ENCODE measurements at places on chromosomes 11 and 22.

- DNase-seq: no peak
Observed at GRCh38 chr11:94757037-94757735, 11.0 kb upstream of the AMOTL1 start.

GRCh38 chr11:76649011-76649410 lies 21.5 kb downstream of the LRRC32 start:
- no peak for DNase-seq

DNA sequence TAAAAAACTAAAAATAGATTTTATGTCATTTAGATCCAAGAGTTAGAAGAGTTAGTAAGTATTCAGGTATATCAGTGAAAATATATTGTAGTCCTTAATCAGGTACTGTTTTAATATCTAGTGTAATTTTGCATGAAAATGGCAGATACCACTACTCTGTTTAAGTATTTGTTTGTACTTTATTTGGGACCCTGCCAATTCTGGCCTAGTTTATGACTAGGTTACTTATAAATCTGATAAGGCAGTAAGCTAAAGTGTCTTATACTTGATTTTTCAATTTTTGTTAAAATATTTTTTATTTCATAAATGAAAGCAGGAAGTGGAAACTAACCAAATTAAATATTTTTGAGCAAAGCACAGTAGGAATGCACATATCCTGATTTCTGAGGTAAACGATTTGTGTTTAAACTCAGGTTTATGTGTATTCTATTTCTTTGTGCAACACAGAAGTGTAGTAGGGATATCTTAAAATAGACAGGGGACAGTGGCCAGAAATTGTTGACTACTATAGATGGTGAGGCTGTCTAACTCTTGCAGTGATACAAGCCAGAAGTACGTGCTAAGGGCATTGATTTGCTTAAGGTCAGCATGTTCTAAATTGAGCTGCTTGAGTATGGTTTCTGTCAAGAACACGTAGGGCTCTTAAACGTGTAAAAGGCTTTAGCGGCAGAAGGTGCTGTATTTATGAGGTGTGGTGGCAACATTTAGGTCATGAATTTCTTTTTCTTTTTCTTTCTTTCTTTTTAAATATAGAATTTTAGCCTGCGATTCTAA lies 34.0 kb downstream of the HIPK3 start:
- no peak for DNase-seq

- no peak for DNase-seq
Observed at GRCh38 chr11:108734283-108734682, 69.4 kb downstream of the DDX10 start.

DNA sequence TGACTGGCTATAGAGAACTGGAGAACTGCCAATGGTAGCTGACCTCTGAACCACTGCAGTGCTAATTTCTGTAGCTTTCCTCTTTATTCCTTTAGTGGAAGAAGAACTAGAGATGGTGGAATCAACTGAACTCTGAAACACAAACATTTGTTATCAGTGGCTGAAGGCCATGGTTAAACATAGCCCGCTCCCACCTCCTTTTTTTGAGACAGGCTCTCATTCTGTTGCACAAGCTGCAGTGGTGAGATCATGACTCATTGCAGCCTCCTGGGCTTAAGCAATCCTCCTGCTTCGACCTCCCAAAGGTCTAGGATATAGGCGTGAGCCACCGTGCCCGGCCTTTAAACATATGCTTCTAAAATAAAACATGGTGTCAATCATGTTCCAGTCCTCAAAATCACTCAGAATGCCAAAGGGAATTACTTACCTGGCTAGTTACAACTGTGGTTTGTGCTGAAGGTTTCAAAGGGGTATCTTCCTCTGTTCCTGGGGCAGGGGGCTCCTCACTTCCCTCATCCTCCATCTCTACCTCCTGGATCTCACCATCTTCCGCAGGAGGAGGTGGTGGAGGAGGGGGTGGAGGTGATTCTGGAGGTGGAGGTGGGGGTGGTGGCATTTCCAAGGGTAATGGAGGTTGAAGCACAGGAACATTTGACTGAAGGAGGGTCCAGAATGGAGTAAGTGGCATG lies 9.0 kb upstream of the AGBL2 start:
- DNase-seq: no peak
